Stimulated activated CD8-positive, alpha-beta memory T cell treated with anti-CD3 and anti-CD28 coated beads, Interleukin-7, amount 100 ng/mL, for 1 hour (primary cell): ENCODE measurements at places on chromosomes 3 and 15.
A peak's percentile ranks its signal among the peaks of the same experiment; 100 is the strongest.

GRCh38 chr3:82353306-82354171, 592.1 kb upstream of the GBE1 start:
- no peak for DNase-seq

GRCh38 chr3:171005648-171006047, 20.9 kb downstream of the SLC2A2 start:
- DNase-seq, result no peak

- DNase-seq, result peak; percentile 56
These were observed 4.6 kb downstream of the BCL6 start for GRCh38 chr3:187740421-187741399.

- no peak for DNase-seq
These were observed 37.8 kb downstream of the SLC24A1 start for GRCh38 chr15:65659502-65660052.

- no peak for DNase-seq
These were observed 421.1 kb downstream of the PDCD6IP start for GRCh38 chr3:34219556-34219955.

- no peak for DNase-seq
These were observed 84.3 kb downstream of the MB21D2 start for GRCh38 chr3:192833177-192833890.

- DNase-seq, result no peak
These were observed 1.0 kb upstream of the CXCR6 start for GRCh38 chr3:45942051-45942825.

GRCh38 chr3:69776289-69776688, 37.0 kb downstream of the MITF start:
- DNase-seq, result no peak

- no peak for DNase-seq
These were observed 174.0 kb upstream of the TPM1 start for GRCh38 chr15:62868507-62868906.

DNA sequence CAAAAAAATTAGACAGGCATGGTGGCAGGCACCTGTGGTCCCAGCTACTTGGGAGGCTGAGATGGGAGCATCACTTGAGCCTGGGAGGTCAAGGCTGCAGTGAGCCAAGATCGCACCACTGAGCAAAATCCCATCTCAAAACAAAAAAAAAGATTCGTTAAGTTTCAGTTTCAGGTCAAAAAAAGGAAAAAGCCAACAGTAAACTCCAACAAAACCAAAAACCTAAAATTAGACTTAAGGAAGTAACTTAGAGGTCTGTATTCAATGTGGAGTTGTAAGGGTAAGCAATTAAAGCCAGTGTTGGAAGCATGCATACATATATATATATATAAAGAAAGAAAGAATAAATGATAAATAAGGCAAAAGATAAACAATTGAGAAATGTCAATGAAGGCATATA, 11.8 kb downstream of the KPNA1 start:
- no peak for DNase-seq
